Osteocyte (in vitro differentiated cells): ENCODE measurements at places on chromosomes 3 and 15. TPM values are rescaled to one million over a fixed set of nuclear protein-coding genes. Genes with fewer than 3 reads are reported as not detected.

GRCh38 chr15:40543631-40544294 lies 21.1 kb downstream of the CCDC32 start:
- no peak for DNase-seq

GRCh38 chr3:125231895-125232294 lies 19.3 kb upstream of the SLC12A8 start:
- DNase-seq = no peak

GRCh38 chr3:10370429-10370828 lies 49.5 kb upstream of the SEC13 start:
- no peak for DNase-seq

DNA sequence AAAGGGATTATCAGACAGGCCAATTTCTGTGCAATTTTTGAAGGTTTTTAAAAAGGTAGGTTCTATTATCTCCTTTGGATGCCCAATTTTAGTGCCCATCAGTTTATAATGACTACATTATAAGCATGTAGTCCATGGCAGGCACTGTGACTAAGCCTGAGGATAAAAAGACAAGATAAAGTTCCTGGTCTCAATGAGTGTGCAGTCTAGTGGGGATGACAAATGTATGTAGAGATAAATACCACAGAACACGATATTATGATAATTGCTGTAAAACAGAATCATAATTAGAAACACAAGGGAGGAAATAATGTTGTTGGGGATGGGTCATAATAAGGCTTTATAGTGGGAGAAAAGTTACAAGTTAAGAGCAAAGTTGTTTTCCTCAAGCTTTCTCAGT lies 163.1 kb downstream of the ZNF385D start:
- DNase-seq = no peak

DNA sequence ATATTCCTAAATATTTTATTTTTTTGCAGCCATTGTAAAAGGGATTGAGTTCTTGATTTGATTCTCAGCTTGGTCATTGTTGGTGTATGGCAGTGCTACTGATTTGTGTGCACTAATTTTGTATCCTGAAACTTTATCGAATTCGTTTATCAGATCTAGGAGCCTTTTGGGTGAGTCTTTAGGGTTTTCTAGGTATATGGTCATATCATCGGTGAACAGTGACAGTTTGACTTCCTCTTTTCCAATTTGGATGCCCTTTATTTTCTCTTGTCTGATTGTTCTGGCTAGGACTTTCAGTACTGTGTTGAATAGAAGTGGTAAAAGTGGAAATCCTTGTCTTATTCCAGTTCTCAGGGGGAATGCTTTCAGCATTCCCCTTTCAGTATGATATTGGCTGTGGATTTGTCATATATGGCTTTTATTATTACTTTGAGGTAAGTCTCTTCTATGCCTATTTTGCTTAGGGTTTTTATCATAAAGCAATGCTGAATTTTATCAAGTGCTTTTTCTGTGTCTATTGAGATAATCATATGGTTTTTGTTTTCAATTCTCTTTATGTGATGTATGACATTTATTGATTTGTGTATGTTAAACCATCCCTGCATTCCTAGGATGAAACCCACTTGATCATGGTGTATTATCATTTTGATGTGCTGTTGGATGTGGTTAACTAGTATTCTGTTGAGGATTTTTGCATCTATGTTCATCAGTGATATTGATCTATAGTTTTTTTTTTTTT lies 11.4 kb upstream of the SLC9A9 start:
- no peak for DNase-seq

GRCh38 chr15:60421544-60421943 lies 23.8 kb upstream of the ANXA2 start:
- DNase-seq = no peak

- DNase-seq = no peak
Measured at GRCh38 chr3:9732080-9732739, 675 bp downstream of the BRPF1 start.

- DNase-seq = no peak
Measured at GRCh38 chr3:64872345-64872744, 184.5 kb upstream of the ADAMTS9 start.

DNA sequence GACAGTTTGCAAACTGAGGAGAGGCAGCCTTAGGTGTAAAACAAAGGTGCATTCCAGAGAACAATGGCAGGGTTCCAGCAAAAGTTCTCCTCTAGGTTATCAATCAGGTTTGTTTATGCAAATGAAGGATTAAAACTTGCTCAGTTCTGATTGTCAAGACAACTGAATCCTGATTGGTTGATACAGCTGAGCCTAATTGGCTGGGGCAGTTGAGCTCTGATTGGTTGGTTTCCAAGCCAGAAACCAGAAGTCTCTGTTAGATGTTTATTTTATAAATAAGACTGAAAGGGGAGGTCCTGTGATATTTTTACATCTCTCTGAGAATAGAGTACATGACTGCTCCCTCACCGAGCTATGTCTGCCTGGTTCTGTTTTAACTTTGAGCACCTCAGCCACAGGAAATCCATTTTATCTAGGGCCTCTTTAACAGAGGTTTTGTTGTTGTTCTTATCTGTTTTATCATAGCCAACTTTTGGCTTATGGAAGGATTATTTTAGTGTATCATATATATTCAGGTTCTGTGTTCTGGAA lies 37.8 kb downstream of the PPM1L start:
- no peak for DNase-seq

GRCh38 chr3:191631496-191631895 lies 170.5 kb downstream of the PYDC2 start:
- no peak for DNase-seq

DNA sequence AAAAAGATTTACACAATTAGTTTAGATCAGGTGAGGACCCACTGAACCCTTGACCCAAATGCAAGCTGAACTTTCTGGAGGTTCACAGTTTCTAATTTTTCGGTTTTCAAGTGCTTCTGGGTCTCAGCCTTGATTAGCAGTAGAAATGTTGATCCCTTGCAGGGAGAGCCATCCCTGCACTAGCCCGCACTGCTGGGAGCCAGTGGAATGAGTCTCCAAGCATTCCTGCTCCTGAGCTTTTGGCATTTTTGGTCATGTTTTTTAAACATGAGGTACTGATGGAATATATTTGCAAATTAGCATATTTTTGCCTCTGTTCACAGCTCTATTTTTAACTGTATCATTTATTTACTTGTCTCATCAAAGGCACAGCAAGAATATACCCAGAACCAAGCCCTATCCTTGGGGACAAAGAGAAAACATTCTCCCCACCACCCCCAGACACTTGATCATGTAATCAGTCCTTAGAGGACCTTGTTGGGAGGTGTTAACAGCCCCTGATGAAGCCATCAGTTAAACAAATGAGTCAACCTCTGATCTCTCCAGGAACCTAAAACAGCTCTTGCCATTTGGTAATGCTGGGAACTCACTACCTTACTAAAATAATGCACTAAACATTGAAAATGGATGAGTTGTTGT lies 119.0 kb upstream of the CTDSPL start:
- DNase-seq = no peak

- DNase-seq = no peak
Measured at GRCh38 chr15:85326291-85326690, 54.1 kb upstream of the AKAP13 start.

DNA sequence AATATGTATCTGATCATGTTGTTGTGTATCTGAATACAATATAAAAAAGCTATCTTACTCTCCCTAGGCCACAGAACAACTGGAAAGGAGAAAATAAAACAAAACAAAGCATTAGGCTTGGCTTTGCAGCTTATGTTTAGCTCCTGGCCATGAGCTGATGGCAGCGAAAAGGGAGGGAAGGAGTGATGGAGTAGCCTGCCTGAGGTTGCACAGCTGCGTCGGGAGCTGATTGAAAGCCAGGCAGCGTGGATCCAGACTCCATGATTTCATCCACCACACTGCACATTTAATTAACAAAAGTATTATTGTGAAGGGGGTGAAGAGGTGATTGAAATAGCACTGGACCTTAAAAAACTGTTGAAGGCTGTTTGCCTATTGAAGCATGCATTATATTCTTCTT lies 212.2 kb downstream of the GABRG3 start:
- no peak for DNase-seq

GRCh38 chr15:40439461-40439959 lies 1.2 kb upstream of the BAHD1 start:
- DNase-seq = no peak

DNA sequence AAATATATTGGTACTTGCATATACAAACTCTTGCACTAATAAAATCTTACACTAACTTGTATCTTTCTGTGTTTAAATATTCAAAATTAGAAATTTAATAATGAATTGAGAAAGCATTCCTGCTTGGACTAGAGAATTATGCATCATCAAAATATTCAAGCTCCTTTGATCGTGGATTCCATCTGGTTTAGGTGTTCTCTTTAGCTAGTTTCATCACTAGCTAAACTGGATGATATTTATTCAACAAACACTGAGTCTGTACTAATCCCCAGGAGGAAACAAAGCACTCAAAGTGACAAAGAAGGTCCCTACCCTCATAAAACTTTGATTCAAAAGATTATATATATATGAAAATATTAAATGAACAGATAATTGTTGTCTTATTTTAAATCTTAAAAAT lies 1360.9 kb upstream of the ALCAM start:
- no peak for DNase-seq

GABRR3 gene
- total RNA-seq = not detected in 2 replicates

ZBBX gene
- total RNA-seq = not detected in 2 replicates

FBXO40 gene
- not detected in 2 replicates for total RNA-seq

PTPN9 gene
- 50.1 and 53.4 TPM in 2 replicates for total RNA-seq

C3orf52 gene
- 1.0 and 1.4 TPM in 2 replicates for total RNA-seq
